Effector memory CD4-positive, alpha-beta T cell (primary cell): ENCODE measurements at places on chromosomes 2 and 18.
A peak's percentile ranks its signal among the peaks of the same experiment; 100 is the strongest.

GRCh38 chr2:206481056-206481455 lies 37.7 kb downstream of the ADAM23 start:
- H3K36me3 ChIP-seq = no peaks in the 10 kb centered on the region
- H3K27ac ChIP-seq = no peak overlapping the region
- H3K27me3 ChIP-seq = no peaks in the 10 kb centered on the region
- H3K4me1 ChIP-seq = no peaks in the 10 kb centered on the region
- H3K4me3 ChIP-seq = no peak overlapping the region

DNA sequence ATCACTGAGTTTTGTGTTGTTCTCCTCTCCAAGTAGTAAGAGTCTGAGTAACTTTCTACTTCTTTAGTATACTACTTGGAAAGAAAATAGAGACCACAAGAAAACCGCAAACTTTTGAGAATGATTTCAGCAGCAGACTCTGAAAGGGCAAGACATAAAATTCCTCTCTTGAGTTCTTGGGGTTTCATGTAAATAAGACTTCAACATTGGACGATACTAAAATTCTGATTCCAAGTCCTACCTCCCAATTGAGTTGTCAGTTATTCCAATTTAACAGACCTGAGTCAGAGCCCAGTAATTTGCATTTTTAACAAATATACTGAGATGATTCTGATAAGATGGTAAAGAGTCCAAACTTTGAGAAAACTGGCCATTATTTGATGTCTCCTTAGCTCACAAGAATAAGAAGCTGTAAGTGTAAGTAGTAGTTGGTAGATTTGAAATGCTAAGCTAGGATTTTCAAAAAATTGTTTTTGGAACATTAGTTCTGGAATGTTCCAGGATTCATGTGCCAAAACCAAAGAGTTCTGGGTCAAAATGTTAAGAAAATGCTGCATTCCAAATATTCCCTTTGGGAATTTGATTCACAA lies 261.6 kb upstream of the SPOPL start:
- no peaks in the 10 kb centered on the region for H3K36me3 ChIP-seq
- no peak overlapping the region for H3K4me3 ChIP-seq
- H3K4me1 ChIP-seq = no peaks in the 10 kb centered on the region
- no peaks in the 10 kb centered on the region for H3K27me3 ChIP-seq
- no peak overlapping the region for H3K27ac ChIP-seq
- no peak for DNase-seq

- H3K4me3 ChIP-seq = no peak overlapping the region
- H3K27me3 ChIP-seq = no peaks in the 10 kb centered on the region
- H3K36me3 ChIP-seq = no peaks in the 10 kb centered on the region
- no peaks in the 10 kb centered on the region for H3K4me1 ChIP-seq
- no peak overlapping the region for H3K27ac ChIP-seq
Measured at GRCh38 chr2:192480984-192481383, 286.3 kb upstream of the TMEFF2 start.

DNA sequence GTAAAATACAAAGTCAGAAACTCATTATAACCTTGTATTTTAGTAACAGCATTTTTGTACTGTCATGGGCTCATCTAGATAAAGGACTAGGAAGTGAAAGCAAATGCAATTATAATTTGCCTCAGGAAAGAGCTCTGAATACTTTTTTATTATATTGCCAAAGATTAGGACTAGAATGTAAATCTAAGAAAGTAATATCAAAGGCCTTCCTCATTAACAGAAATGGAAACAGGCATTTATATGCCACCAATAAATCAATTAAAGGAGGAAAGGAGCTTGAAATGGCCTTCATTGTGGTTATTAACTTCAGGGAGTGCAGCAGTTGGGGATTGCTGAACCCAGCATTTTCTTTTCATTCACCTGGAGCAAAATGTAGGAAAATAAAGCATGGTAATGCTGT lies 39.6 kb downstream of the DTNA start:
- H3K4me1 ChIP-seq = no peaks in the 10 kb centered on the region
- H3K27me3 ChIP-seq = no peaks in the 10 kb centered on the region
- H3K27ac ChIP-seq = no peak overlapping the region
- no peak overlapping the region for H3K4me3 ChIP-seq

GRCh38 chr2:111219734-111220505 lies 99.2 kb downstream of the BCL2L11 start:
- no peaks in the 10 kb centered on the region for H3K27me3 ChIP-seq
- H3K4me3 ChIP-seq = no peak overlapping the region
- no peak overlapping the region for H3K27ac ChIP-seq
- H3K36me3 ChIP-seq = no peaks in the 10 kb centered on the region

DNA sequence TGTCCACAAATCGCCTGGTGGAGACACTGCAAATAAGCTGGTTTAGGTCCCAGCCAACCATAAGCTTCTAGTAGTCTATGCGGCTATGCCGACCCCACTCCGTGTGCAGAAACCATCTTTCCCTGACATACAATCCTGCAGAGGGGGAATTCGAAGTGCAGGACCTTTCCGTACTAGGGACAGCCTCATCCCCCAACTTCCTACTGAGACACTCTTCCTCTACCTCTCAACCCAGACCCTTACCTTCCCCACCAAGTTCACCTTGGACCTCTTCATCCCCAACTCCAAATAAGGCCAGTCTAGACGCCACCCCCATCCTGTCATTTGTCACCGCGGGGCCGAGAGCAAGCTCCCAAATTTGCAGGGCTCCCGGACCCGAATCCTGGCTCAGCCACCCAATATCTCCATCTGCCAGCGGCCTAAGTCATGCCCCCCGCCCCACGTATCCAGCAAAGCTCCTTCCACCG lies 496 bp downstream of the SUCLG1 start:
- H3K36me3 ChIP-seq = no peaks in the 10 kb centered on the region
- peaks cover 4% of the 10 kb centered on the region for H3K4me1 ChIP-seq

GRCh38 chr18:45678441-45678840 lies 45.5 kb upstream of the SLC14A1 start:
- no peaks in the 10 kb centered on the region for H3K36me3 ChIP-seq
- DNase-seq = no peak
- H3K27ac ChIP-seq = no peak overlapping the region

GRCh38 chr18:57854726-57855125 lies 51.6 kb upstream of the ATP8B1 start:
- no peaks in the 10 kb centered on the region for H3K4me1 ChIP-seq
- H3K27ac ChIP-seq = no peak overlapping the region
- no peaks in the 10 kb centered on the region for H3K36me3 ChIP-seq
- no peaks in the 10 kb centered on the region for H3K27me3 ChIP-seq
- H3K4me3 ChIP-seq = no peak overlapping the region

DNA sequence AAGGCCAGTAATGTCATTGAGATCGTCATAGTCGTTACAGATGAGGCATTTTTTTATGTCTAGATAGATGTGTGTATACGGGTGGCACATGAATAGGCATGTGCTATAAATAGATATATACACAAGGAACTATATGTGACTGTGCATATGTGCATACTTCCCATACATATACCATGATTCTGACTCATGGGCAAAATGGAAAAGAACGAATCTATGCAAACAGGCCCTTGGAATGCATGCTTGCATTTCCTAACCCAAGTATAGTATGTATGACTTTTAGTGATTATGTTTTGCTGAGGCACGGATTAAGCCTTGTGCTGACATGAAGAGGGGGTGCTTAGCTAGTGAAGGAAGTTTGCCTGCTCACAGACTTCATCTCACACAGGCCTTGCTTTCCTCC lies 111.7 kb downstream of the BCL11A start:
- no peaks in the 10 kb centered on the region for H3K36me3 ChIP-seq
- no peaks in the 10 kb centered on the region for H3K4me1 ChIP-seq
- no peaks in the 10 kb centered on the region for H3K27me3 ChIP-seq
- DNase-seq = no peak

- H3K27me3 ChIP-seq = no peaks in the 10 kb centered on the region
- peak overlapping the region; percentile 96 for H3K4me3 ChIP-seq
- no peaks in the 10 kb centered on the region for H3K36me3 ChIP-seq
- DNase-seq = no peak
- H3K4me1 ChIP-seq = peaks cover 15% of the 10 kb centered on the region
Measured at GRCh38 chr2:158458617-158458920, 1.8 kb downstream of the PKP4 start.

DNA sequence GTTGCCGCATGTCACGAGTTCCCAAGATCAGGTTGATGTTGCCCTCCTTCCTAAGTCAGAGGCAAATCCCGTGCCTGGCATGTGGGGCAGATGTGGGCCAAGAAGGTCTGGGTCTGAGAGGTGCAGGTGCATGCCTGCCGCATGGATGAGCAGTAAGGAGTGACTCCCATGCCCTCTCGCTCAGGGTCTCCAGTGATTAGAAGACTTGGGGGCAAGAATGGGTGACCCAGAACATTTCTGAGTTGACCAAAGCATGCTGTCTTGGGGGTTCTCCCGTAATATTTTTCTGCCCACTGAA lies 120.6 kb upstream of the HDAC4 start:
- no peaks in the 10 kb centered on the region for H3K36me3 ChIP-seq
- H3K27me3 ChIP-seq = no peaks in the 10 kb centered on the region
- DNase-seq = no peak

GRCh38 chr2:239870863-239871262 lies 154.3 kb downstream of the NDUFA10 start:
- H3K27me3 ChIP-seq = no peaks in the 10 kb centered on the region
- H3K4me1 ChIP-seq = no peaks in the 10 kb centered on the region

DNA sequence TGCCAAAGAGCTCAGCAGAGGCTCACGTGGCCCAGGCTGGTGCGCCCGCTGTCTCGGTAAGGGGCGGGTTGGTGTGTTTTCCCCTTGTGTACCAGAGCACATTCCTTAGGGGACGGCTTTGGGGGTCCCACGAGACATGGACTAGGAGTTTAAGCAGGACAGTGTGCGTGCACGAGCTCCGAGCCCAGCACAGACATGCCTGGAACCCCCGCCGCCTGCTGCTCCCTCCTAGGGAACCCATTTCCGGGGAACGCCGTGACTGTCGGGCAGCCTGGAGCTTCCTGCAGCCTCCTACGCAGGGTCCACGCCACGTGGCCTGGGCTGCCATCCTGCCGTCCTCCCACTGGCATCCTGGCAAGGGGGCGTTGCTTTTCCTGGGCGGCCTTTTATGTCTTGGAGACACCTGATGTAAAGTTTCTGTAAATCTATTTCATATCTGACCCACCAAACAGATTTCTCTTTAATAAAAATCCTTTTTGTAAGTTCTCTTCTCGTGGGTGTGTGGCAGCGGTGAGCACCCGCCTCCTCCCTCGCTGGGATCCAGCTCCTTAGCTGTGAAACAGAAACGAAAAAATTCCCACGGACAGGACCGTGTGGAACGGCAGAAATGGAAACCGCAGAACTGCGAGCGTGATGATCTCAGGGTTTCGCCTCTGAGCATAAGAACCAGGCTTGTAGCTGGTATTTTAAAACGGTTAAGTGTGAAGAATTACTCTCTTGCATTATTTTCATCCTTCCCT lies 43.5 kb upstream of the KCNG2 start:
- no peak overlapping the region for H3K27ac ChIP-seq
- DNase-seq = no peak
- H3K4me1 ChIP-seq = no peaks in the 10 kb centered on the region

DNA sequence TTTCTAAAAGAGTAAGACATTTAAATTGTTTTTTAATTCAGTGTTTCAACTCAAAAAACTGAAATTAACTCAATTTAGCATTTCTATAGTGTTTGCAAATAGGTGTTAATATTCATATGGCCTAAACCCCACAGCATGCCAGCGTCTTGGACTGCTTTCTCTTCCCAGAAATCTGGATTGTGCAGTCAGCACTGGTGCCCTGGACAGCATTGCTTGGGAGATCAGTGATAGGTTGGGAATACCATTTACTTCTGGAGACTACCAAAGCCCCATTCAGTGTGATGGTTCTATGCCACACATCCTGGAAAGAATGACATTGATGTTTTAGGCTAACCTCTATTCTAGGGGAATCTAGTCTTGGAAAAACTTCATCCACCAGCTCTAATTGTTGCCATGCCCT lies 455.0 kb upstream of the KLHL29 start:
- H3K27ac ChIP-seq = no peak overlapping the region
- DNase-seq = no peak
- H3K36me3 ChIP-seq = no peaks in the 10 kb centered on the region
- H3K4me3 ChIP-seq = no peak overlapping the region
- H3K27me3 ChIP-seq = no peaks in the 10 kb centered on the region

DNA sequence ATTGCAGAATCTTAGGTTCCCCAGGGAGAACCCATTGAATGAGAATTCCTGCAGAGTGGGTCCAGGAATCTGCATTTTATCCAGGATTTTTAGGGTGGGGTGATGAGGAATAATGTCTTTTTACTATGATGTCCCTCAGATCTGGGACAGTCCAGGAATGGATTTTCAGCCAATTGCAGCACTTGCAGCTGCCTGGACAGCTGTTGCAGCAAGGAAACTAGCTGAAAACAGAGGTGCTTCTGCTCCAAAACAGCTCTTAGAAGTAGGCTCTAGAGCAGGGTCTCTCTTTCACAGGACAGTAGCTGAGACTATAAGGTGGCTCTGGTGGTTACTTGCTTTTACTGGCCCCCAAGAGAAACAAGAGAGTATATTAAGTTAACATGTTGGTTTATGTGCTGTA lies 9.1 kb downstream of the GLI2 start:
- H3K4me1 ChIP-seq = no peaks in the 10 kb centered on the region
- no peak overlapping the region for H3K4me3 ChIP-seq
- H3K36me3 ChIP-seq = no peaks in the 10 kb centered on the region
- DNase-seq = no peak

DNA sequence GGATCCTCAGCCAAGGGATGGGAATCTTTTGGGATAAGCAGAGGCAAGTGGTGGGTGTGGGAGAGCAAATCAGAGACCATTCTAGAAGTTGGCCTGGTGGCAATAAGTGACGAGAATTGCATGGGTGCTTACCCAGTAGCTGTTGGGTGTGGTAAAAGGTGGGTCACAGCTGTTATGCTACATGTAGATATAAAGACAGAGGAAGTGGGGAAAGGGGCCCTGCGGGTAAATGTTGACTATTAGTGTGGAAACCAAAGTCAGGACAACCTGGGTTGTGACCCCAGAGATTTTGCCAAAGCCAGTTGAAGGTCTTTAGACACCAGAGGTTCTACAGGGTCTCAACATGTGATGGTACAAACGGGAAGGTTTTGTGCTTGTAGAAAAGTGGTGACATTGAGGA lies 443.6 kb upstream of the HNRNPA3 start:
- no peak overlapping the region for H3K27ac ChIP-seq
- H3K27me3 ChIP-seq = no peaks in the 10 kb centered on the region
- H3K36me3 ChIP-seq = no peaks in the 10 kb centered on the region
- DNase-seq = no peak
- H3K4me1 ChIP-seq = no peaks in the 10 kb centered on the region
- H3K4me3 ChIP-seq = no peak overlapping the region

- no peak for DNase-seq
- H3K36me3 ChIP-seq = no peaks in the 10 kb centered on the region
- no peaks in the 10 kb centered on the region for H3K27me3 ChIP-seq
- peak overlapping the region; percentile 90 for H3K4me3 ChIP-seq
Measured at GRCh38 chr2:96760986-96761832, 507 bp downstream of the CNNM4 start.
